Caco-2 (cell line): ENCODE measurements at places on chromosomes 2 and 18. TPM values are rescaled to one million over a fixed set of nuclear protein-coding genes. Genes with fewer than 3 reads are reported as not detected.

Gene COBLL1
- 42.1 and 47.9 TPM in 2 replicates for total RNA-seq

- no peaks in the 10 kb centered on the region for H3K36me3 ChIP-seq
- DNase-seq, result no peak
- H3K4me1 ChIP-seq, result no peaks in the 10 kb centered on the region; the same call in 1 of the 2 replicates
- H3K27ac ChIP-seq, result no peak overlapping the region
- H3K27me3 ChIP-seq, result no peaks in the 10 kb centered on the region
Measured at GRCh38 chr2:65142515-65142914, 12.6 kb upstream of the RAB1A start.

- no peak for DNase-seq
- H3K4me3 ChIP-seq, result no peak overlapping the region
- no peak overlapping the region for H3K27ac ChIP-seq
- no peaks in the 10 kb centered on the region for H3K36me3 ChIP-seq
Measured at GRCh38 chr2:85095094-85095493, 38.1 kb upstream of the TCF7L1 start.

GRCh38 chr2:10166676-10167292, 44.2 kb downstream of the RRM2 start:
- DNase-seq, result no peak
- no peak overlapping the region for H3K4me3 ChIP-seq
- H3K36me3 ChIP-seq, result no peaks in the 10 kb centered on the region
- peaks cover 16% of the 10 kb centered on the region for H3K4me1 ChIP-seq
- no peaks in the 10 kb centered on the region for H3K27me3 ChIP-seq
